ENCODE measurements at places on chromosomes 4 and X.

GRCh38 chr4:93384887-93385286 is 443.7 kb upstream of the ATOH1 start:
- DNase-seq, result no peak

DNA sequence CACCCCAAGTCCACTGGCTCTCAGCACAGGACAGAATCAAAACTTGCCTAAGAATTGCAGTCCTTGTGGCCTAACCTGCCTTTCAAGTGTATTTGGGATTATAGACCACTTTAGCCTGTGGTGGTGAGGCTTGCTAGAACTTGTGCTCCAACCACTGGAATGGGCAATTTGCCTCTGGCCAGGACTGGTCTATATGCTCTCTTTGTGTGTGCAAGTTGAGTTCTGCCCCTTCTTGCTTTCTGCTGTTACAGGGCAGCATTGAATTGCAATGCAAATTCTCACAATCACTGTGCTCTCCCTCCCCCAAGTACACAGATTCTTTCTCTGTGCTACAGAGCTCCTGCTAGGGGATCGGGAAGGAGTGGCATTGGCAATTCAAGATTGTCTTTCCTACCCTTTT is 233.6 kb upstream of the DIPK2B start:
- no peak for DNase-seq

DNA sequence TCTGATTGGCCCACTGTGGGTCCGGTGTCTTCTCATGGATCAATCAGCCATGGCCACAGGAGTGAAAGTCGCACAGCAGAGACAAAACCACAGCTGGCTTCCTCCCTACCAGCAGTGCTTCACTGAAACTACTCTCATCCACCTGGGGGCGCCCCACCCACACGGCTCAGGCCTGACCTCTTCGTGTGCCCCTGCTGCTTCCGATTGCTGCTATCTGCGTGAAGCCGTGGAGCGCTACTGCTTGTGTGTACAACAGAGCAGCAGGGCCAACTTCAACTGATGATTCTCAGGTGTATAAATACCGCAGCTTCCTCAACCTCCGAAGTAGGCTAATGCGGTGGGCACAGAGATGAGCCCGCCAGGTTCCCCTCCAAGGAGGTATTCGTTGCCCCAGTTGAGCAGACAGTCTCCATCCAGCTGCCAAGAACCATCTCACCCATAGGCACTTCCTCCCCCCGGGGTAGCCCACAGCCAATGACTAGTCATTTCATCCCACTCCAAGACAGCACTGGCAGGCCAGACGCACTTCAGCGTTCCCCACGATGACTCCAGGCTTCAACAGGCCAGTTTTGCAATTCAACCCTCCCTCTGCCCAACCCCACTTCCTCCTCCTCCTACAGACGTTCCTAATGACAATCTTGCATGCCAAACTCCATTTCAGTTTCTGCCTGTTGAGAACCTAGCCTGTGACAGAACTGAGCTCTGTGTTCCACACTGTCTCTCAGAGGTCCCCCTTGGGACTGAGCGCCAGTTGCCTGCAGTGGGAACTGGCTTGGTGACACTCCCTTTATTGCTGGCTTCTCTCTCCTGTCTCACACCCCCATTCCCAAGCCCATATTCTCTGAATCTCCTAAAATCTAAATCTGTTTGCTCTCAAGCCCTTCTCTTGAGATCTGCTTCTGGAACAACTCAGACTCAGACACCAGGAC is 41.3 kb upstream of the ATP6AP2 start:
- no peak for DNase-seq

DNA sequence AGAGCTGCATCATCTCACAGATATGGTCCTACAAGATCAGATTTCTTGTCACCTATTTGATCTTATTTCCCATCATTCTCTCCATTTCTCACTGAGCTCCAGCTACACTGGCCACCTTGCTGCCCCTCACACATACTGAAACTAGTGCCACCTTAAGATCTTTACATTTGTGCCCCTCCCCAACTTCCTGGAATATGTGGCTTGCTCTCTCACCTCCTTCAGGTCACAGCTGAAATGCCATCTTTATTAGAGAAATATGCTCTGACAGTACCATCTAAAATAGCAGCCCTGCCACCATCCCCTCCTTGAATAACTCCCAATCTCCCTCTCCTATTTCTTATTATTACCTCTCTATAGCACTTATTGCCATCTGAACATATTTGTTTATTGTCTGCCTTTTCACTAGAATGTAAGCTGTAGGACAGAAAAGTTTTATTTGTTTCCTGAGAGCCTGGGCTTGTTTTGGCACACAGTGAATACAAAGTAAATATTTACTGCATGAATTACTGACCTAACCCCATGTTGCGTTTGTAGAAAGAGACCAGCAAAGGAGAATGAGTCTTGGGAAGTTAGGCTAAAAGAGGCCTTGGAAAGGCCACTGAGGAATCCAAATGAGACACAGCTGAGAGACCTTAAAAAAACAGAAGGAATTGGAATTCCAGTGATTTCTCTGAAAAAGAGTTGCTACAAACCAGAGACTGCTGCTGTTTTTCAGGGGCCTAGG is 22.7 kb downstream of the DYNLT3 start:
- DNase-seq, result no peak

- DNase-seq, result no peak
Observed at GRCh38 chrX:68878977-68879645, 50.3 kb downstream of the EFNB1 start.

- DNase-seq, result no peak
Observed at GRCh38 chr4:104352211-104352610, 142.5 kb downstream of the CXXC4 start.

DNA sequence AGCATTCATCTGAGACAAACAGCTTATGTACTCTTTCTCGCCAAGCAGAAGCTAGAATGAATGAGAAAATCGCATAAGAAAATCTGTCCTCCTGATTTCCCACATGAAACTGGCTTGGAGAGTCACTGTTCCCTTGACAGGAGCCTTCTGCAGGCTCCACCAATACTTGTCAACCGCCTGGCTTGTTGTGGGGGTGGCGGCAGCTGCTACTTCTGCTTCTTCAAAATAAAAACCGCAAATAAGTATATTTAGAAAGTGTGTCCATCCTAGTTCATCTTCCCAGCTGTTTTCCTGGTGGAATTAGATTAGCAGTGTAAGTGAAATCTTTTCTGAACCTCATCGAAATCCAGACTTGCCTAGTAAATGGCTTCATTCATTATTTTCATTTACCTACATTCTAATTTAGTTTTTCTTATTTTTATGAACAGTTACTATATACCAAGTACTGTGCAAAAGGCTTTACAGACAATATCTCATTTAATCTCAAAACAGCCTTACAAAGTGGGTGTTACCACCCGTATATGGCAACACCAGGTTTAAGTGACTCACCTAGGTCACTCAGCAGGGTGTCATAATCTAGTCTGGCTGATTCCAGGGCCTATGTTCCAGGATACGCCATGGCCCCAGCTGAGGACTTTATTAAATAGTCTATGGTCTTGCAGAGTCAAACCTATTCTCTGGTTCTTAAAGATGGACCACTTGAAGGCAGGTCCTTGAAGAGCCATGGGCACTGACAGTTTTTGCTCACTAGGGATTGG is 104.6 kb upstream of the IGFBP7 start:
- no peak for DNase-seq

GRCh38 chr4:185167234-185167633 is 24.2 kb downstream of the SLC25A4 start:
- DNase-seq, result no peak

GRCh38 chrX:135535077-135535940 is 14.8 kb downstream of the INTS6L start:
- no peak for DNase-seq

GRCh38 chrX:49264460-49264859 is at the start of gene FOXP3:
TSS of gene FOXP3 (minus strand) at chrX:49264710. CDS start at chrX:49258505, 6,205 bp downstream.
- no peak for DNase-seq

- DNase-seq, result no peak
Observed at GRCh38 chr4:138275963-138276621, 33.9 kb upstream of the SLC7A11 start.

GRCh38 chr4:138111462-138112000 is 130.6 kb downstream of the SLC7A11 start:
- DNase-seq, result no peak

GRCh38 chrX:100880368-100880767 is 6.2 kb upstream of the NOX1 start:
- DNase-seq, result no peak

DNA sequence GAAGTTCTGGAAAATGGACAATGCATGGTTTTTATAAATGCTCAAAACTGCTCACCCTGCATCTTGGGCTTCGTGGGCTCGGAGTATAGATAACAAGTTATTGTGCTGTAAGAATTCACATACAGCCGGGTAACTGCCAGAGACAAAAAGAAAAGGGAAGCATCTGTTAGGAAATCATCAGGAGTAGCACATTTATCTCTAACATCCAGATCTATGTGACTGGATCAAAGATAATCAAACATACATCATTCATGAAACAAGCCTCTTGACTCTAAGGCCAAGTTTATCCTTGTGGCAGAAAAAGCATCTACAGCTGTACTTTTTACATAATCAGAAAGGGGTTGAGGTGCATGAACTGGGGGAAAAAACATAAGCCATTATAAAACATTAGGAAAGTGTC is 264.2 kb downstream of the PPP3CA start:
- no peak for DNase-seq

GRCh38 chr4:24644983-24645764 is 60.8 kb upstream of the DHX15 start:
- DNase-seq, result no peak

GRCh38 chrX:125709532-125709931 is 389.9 kb downstream of the TEX13C start:
- DNase-seq, result no peak

GRCh38 chr4:140344101-140344500 is 29.3 kb upstream of the SCOC start:
- DNase-seq, result no peak

DNA sequence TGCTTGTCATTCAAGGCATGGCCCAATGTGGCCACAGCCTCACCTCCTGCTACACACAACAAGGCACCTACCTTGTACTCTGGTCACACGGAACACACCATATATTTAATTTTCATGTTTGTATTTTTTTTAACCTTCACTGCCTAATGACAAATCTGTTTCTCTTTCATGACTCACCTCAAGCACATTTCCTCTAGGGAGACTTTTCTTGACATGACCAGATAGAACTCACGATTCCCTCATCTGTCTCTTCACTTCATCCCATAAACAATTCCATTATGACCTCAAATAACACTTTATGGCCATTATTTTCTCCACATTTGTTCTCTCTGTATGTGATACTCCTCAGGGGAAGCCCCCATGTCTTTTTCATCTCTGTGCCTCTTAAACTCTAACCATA is 11.1 kb downstream of the DRP2 start:
- no peak for DNase-seq

GRCh38 chr4:122814426-122814825 is 12.2 kb upstream of the FGF2 start:
- no peak for DNase-seq

DNA sequence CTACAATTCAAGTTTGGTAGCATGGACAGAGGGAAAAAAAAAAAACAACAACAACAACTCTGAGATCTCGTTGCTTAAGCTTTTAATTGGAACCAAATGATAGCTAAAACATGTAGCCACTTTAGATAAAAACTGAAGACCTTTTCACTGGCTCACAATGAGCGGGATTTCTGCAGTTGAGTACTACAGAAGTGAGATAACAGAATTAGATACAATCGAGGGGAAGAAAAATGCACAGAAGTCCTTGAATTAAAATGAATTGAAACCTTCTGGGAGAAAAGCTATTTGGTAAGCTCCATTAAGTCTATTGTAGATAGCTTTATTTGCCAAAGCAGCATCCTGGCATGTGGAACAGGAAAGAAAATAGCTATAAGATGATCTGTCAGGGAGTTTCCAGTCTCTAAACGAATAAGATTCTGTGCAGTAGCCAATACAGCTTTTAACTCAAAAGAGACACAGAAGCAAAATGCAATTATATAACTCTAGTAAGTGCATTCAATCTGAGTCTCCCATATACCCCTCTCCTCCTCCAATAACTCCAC is 248.5 kb downstream of the ENOX2 start:
- no peak for DNase-seq

DNA sequence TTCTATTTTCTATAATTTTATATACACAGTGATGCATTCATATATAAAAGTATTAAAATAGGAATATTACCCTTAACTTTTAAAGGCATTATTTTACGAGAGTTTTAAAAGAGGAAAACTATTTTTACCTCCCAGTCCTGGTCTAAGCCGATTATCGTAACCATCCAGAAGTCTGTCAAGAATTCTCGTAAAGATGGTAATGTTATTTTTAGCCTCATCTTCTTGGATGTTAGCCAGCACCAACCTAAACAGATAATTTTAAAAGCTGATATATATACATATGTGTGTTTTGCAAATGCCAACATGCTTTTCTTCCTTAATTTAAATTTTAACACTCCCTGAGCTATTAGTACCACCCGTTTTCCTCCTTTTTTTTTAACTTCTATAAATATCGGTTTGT is 4.0 kb downstream of the GABRA2 start:
- no peak for DNase-seq

- DNase-seq, result peak; percentile 98
Observed at GRCh38 chrX:318068-318738, 393 bp downstream of the GTPBP6 start.

DNA sequence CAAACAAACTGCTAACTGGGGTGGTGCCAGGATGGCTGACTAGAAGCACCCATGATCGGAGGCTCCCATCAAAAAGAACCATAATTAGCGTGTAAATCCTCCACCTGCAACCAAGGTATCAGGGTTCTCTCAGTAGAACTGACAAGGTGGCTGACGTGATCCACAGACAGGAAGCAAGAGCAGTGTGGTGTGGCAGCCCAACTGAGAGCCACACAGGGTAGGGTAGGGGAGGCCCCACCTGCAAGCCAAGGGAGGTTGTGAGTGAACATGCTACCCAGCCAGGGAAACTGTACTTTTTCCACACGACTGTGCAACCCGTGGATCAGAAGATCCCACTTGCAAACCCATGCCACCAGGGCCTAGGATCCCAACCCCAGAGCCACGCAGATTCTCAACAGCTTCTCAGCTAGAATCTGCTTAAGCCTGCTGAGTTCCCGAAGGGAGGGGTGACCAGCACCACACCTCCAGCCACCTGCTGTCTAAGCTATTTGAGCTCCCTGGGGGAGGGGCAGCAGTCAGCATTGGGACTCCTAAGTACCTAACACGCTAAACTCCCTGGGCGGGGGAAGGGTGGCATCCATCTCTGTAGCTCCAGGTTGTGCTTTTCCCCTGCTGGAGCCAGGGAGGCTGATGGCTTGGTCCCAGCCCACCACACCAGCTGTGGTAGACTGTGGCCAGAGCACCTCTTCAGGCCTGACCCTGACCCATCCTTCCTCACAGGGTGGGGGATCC is 425.1 kb downstream of the GPM6A start:
- DNase-seq, result no peak

Measured in right lobe of liver (tissue), 6 donors.